ENCODE measurements at places on chromosomes 16 and 17.

GRCh38 chr17:57669671-57670529 is 75.2 kb downstream of the CCDC182 start:
- no peak for DNase-seq

DNA sequence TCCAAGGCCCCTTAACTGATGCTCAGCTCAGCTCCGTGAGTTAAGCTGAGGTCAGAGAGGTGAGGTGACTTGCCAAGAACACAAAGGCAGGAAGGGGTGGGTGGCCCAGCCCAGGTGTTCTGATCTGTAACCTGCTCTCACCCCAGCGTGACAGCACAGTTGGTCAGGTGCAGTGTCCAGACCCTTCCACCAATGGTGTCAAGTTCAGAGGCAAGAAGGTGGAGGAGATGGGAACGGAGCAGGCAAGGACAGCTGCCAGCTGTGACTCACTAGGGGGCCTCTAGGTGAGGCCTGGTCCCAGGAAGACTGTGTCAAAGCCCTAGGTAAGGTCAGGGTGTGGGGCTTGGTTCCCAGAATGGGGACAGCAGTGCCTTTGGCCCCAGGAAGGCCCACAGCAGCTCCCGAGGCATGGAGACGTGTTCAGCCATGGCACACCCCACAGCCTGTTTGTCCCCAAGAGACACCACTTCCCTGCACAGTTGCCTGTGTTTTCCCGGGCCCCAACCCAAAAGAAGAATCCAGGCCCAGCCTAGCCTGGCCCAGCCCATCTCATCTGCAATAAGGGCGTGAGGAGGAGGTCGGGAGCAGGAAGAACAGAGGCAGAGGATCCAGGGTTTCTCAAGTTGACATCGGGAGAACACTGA is 7.2 kb downstream of the WFIKKN2 start:
- DNase-seq, result no peak

DNA sequence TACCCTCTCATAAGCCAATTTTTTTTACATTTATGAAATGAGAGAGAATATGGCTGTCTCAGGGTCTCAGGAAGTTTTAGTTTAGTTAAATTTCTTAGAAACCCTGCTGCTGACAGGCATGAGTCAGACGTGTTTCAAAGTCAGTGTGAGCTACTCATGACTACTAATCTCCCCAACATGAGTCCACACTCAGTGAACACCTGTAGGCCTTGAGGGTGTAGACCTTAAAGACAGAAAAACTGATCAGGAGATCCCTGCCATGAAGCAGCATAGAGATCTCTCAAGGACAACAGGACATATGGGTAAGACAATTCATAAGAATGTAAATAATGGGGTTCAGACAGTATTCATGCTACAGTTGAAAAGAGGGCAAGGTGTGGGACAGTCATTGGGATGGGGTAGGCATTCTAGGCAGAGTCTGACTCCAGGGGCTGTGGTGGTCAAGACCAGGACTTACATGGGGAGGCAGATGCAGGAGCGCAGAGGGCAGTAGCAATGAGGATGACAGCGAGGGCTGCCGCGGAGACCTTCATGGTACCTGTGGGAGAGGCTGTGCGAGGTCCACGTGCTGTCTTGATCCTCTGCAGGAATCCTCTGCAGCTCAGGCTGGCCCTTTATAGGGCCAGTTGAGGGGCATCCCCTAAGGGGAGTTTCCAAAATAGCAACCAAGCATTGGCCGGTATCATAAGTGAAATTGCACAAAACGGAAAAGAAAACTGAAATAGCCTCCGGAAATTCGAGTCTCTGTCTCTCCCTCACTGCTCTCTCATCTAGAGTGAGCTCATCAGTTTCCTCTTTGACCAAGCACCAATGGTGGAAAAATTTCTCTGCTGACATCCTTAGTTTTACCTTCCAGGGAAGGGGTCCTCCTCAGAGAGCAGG is at the start of gene CCL5:
Gene CCL5, minus strand, starts transcription at position 588 of the 882 bp plus-strand sequence.
- peak; percentile 90 for DNase-seq

- DNase-seq, result no peak
Measured at GRCh38 chr17:41735744-41736143, 1.3 kb upstream of the HAP1 start.

DNA sequence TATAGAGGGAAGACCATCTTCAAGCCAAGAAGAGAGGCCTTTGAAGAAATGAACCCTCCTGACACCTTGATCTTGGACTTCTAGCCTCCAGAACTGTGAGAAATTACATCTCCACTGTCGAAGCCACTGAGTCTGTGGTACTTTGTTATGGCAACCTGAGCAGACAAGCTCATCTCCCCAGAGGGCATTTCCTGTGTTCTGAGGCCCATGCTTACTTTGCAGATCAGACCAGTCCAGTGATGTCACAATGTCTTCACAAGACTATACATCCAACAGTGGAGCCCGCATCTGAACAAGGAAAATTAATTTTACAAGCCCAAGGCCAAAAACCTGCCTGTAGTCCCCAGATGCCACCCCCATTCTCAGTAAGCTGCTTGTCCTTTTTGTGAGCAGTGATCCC is 14.8 kb upstream of the C17orf113 start:
- no peak for DNase-seq

- DNase-seq, result no peak
Measured at GRCh38 chr17:78977997-78978973, 1.4 kb downstream of the LGALS3BP start.

Measured in MV-4-11 (cell line).